ENCODE measurements at places on chromosomes 2 and 18.

GRCh38 chr2:105113616-105114291 lies 75.9 kb downstream of the MRPS9 start:
- no peak for DNase-seq

- no peak for DNase-seq
Measured at GRCh38 chr18:3983351-3983969, 471.6 kb downstream of the DLGAP1 start.

GRCh38 chr2:220162320-220162719 lies 534.9 kb downstream of the SLC4A3 start:
- DNase-seq: no peak

DNA sequence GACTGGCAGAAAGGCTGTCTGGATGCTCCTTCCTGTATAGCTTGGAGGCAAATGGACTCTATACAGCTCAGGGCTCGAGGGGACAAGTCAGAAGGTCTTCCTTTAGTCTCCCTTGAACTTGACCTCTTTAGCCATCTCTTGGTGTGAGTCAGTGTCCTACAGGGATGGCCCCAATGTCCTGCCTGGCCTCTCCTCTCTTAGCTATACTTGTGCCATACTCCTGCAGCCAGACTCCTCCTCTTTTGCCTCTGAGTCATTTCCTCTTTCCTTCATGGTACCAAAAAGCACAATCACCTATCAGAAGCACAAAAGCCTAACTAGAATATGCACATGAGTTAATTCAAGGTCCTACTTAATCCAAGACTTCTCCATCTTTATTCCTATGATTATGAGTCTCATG lies 112.7 kb downstream of the XRCC5 start:
- DNase-seq: no peak

DNA sequence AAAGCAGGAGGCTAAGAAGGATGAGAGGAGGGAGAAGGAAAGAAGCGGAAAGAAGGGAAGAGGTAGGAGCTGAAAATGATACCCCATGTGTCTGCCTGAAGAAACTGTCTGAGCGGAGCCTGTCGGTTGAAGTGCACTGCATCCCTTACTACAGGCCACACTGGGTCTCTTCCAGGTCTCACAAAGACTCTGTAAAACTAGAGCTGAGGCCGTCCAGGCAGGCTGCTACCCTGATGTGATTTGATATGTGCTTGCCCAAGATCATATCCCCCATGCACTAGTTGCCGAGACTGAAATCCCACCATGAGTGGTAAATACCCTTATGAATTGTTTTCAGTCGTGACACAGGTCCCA lies 134.4 kb downstream of the MAIP1 start:
- DNase-seq: no peak

- peak; percentile 70 for DNase-seq
Measured at GRCh38 chr2:111918383-111918806, 20.0 kb downstream of the MERTK start.

DNA sequence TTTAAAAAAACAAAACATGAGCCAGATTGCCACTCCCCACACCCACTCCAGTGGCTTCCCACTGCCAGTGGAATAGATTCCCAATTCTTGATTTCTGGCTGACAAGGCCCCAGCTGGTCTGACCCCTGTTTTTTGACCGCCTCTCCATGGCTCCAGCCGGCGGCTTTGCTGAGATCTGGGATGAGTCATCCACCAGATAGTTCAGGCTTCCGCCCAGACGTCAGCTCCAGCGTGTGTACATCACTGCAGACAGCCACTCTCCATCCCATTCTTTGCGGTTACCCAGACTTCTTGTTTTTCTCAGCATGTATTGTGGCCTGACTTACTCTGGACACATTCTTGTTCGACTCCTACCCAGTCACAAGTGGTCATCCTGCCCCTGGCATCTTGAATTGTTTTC lies 227.9 kb downstream of the GBX2 start:
- peak; percentile 88 for DNase-seq

GRCh38 chr2:133286326-133286922 lies 281.8 kb downstream of the NCKAP5 start:
- DNase-seq: no peak

GRCh38 chr2:218020966-218021535 lies 18.3 kb upstream of the TNS1 start:
- peak; percentile 10 for DNase-seq

DNA sequence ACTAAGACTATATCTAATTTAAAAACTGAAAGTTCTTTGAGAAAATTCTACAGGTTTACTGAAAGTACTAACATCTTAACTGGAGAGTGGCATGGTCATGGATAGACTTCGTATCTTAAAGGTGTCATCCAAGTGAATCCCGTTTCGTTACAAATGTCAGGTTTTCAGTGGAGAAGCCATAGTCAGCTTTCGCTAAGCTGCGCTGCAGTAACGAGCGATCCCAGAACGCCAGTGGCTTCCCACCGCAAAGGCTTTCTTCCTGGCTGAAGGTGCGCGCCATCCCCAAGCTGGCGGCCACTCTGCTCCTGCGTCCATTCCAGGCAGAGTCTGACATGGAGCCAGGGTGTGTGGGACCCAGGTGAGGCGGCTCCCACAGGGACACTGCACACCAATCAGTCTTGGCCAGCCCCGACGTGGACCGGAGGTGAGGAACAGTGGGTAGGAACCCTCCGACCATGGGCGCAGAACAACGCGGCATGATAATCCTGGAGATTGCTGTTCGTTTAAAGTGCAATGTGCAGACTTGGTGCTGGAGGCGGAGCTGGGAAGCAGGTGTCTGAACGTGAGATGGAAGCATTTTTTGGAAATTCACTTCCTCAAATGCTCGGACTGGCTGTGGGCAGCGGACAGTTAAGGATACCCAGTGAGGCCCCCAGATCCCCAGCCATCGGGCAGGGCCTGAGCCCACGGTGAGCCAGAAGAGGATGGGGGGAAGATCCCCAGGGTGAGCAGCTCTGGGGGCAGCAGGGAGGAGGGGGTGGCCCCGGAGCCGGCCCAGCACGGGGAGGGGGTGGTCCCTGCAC lies 27.8 kb upstream of the KCNG2 start:
- DNase-seq: no peak

DNA sequence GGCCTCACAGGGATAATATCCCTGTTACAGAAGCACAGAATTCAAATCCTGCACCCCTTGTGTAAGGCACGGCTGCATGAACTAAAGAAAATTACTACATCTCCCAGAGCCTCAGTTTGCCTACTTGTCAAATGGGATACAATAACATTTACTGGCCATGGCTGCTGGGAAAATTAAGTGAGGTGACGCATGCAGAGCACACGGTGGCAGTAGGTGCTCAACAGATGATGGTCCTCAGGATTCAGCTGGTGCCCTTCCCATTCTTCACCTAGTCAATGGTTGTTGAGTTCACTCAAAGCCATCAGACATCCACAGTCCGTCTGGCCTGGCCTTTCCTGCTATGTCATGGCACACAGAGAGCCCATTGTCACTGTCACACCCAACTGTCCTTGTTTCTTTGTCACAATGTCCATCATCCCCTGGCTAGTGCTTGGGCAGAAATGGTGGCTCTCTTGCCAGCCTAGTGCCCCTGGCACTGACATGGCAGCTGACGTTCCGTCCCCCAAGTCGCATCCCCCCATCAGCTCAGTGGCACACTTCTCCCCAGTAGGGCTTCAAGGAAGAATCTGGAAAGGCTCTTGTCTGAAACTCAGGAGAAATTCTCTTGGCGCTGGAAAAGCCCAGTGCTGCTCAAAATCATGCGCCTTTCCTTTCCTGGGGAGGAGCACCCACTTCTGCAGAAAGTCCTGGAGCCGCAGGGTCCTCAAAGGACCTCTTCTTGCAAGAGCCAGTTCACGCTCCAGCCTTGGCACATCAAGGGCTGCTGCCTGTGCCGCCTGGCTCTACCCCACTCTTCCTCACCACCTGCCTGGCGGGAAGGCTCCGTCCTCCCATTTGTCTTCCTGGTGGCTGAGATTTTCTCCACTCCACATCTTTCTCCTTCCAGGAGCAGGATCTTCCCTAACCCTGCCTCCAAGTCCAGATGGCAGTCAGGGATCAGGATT lies 55.9 kb upstream of the SLC66A3 start:
- DNase-seq: no peak

- no peak for DNase-seq
Measured at GRCh38 chr18:37930640-37931039, 365.0 kb upstream of the CELF4 start.

DNA sequence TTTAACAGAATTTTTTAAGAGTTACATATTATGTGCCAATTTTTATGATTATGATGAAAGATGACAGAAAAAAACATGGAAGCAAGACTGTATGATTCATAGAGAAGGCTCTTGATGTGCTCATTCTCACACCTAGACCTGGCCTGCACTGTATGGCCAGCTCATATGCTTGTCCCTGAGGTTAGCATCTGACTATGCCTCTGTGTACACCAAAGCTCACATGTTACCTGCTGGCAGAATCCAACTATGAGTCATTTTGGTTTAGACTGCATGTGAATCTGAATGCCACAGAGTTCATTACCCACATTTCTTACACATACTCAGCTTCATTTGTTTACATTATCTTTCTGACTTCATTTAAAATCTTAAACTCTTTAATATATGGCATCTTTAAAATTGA lies 139.0 kb downstream of the DSC3 start:
- DNase-seq: no peak

DNA sequence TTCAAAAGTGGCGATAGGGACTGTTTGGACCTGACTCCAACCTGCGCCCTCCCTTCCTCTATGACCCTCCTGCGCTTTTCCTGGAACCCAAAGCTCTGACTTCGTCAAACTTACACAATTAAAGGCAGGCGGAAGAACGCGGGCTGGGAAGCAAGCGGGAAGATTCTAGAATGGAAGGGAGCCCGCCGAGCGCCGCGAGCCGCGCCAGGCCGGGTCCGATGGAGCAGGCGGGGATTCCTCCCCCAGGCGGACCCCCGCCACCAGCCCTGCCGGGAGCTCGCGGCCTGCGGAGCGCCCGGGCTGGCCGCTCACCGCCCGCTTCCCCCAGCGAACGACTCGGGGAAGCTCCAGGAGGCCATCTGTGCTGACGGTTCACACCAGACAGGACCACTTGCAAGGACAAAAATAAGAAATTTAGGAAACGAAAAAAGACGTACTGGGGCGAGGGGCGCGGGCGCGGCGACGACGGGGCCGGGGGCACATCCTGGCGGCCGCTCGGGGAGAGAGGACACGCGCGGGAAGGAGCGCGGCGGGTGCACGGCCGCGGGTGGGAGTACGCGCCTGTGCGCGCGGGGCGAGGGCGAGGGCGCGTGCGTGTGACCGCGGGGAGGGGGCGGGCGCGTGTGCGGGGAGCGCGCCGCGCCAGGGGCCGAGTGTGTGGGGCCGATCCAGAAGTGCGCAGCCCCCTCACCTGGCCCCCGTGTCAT lies 1.1 kb upstream of the SALL3 start:
- no peak for DNase-seq

- DNase-seq: no peak
Measured at GRCh38 chr2:8408560-8409460, 273.0 kb upstream of the ID2 start.

GRCh38 chr18:38481576-38481975 lies 916.0 kb upstream of the CELF4 start:
- no peak for DNase-seq

DNA sequence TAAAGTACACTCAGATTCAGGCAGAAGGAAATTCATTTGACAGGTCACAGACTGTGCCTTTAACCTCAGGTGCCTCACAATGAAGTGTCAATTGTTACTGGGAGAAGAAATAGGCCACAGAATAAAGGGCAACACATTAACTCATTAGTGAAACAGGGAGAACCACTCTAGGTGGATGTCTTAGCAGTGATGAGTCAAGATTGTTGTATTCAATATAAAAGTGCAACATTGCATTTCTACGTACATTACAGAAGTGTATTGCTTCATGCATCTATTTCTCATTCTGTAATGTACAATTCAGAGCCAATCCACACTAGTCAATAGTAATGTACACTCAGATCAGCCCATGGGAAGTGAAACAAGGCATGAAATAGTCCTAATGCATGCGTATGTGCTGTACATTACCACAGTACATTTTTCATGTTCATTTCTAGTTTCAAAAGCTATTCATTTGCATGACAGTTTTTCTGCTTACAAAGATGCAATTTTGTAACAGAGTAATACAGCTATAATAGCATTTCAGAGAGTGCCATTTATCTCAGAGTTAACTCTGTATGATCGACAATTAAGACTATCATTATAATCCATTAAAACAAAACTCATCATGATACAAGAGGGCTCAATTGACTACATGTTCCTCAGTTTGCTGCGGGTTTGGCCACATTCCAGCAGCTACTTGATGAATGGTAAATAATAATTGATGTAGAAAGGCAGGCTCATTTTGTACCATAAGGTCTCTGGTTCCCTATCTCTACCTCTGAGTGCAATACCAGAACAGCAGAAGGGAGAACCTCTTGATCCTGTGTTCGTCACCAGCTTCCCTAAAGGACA lies 12.2 kb upstream of the ARL5A start:
- no peak for DNase-seq

DNA sequence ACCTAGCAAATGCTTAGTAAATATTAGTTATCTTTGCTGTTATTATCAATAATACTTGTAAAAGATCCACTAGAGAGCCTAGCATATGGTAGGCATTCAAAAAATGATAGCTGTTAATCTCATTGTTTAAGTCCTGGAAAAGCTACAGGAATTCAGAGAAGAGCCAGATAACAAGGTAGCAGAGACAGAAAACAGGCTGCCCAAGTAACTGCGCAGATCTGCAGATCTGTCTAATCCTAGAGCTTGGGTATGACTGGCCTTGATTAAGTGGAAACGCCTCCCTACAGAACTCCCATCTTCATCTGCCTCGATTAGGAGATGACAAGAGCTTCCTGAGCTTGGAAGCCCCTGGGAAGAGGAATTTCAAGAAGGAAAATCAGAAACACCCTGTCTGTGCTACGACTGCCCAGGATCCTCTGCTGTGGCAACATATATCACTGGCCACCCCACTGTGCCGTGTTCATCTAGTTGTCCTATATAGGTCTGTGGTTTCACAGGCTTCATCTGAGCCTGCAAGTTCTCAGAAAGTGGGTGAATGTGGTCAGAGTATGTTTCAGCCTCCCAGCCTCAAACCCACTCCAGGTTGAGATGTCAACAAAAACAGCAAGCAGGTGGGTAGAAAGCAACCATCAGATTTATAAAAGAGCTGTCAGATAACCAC lies 151.5 kb upstream of the PKDCC start:
- DNase-seq: peak; percentile 20

- DNase-seq: no peak
Measured at GRCh38 chr18:74849301-74849700, 251.6 kb downstream of the ZNF407 start.

GRCh38 chr18:74286106-74286855 lies 5.5 kb downstream of the CYB5A start:
- DNase-seq: no peak

DNA sequence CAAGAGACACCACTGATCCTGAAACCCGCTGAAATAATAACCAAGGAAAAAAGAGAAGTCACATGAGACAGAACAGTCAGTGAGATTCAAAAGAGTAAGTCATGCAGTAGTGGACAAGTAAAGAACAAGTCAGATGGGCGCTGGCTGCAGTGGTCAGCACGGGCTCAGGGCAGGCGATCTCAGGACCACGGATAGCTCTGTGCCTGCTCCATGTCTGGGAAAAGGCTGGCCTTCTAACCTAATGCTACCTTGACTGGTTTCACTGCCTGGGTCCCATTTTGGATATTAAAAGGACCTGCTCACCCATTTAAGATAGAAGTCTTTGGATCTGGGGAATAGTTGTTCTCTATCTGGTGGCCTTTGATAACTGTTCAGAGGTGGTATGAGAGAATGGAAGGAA lies 61.7 kb upstream of the LCLAT1 start:
- DNase-seq: no peak
